Spinal cord (tissue), 10 donors: ENCODE measurements at places on chromosomes 7 and 10. TPM values are rescaled to one million over a fixed set of nuclear protein-coding genes. Genes with fewer than 3 reads are reported as not detected.

Gene CPA1
- 0.30 TPM for total RNA-seq

Gene MET
- total RNA-seq = 15.3 TPM

Gene PAXIP1
- total RNA-seq = 10.1 TPM

Gene HACD1
- total RNA-seq = 17.0 TPM

Gene C10orf62
- 0.50 TPM for total RNA-seq

Gene C7orf57
- total RNA-seq = 1.8 TPM

Gene ACSM6
- not detected for total RNA-seq

Gene CYP26A1
- total RNA-seq = 0.20 TPM

Gene WDR11
- 91.5 TPM for total RNA-seq

Gene CTAGE4
- total RNA-seq = 0.33 TPM

Gene POLR3A
- 25.8 TPM for total RNA-seq

Gene SLC26A3
- total RNA-seq = not detected

Gene CDNF
- 2.9 TPM for total RNA-seq

Gene CRYGN
- total RNA-seq = 1.4 TPM

Gene TFR2
- total RNA-seq = 7.0 TPM

Gene TBX20
- total RNA-seq = not detected

Gene VSTM4
- total RNA-seq = 29.9 TPM

Gene HERPUD2
- 21.4 TPM for total RNA-seq

Gene ANXA8L1
- total RNA-seq = not detected

Gene GIMAP4
- 46.2 TPM for total RNA-seq

Gene PPRC1
- total RNA-seq = 13.8 TPM

Gene RASSF4
- total RNA-seq = 32.5 TPM

Gene LRRC18
- total RNA-seq = not detected

Gene LDB3
- total RNA-seq = 1.7 TPM

Gene TFEC
- total RNA-seq = 2.1 TPM

Gene RHOBTB1
- total RNA-seq = 18.1 TPM

Gene FXYD4
- not detected for total RNA-seq

Gene DPYSL4
- total RNA-seq = 22.1 TPM

Gene SPDYE2B
- not detected for total RNA-seq

Gene DNAH11
- 16.8 TPM for total RNA-seq

Gene C10orf95
- total RNA-seq = 0.28 TPM

Gene SPDYE8
- total RNA-seq = not detected

Gene CPXM2
- total RNA-seq = 29.3 TPM

Gene CPA5
- total RNA-seq = 0.39 TPM

Gene MAPK8
- 83.8 TPM for total RNA-seq

Gene CELF2
- total RNA-seq = 43.3 TPM

Gene ANXA8
- total RNA-seq = 0.17 TPM

Gene TDRD1
- 1.1 TPM for total RNA-seq

Gene LRIT1
- not detected for total RNA-seq

Gene ZNF800
- total RNA-seq = 30.1 TPM

Gene UNCX
- total RNA-seq = 1.8 TPM

Gene EVX1
- 0.11 TPM for total RNA-seq
